Sigmoid colon (tissue), 7 donors: ENCODE measurements at places on chromosomes 4 and X. TPM values are rescaled to one million over a fixed set of nuclear protein-coding genes. Genes with fewer than 3 reads are reported as not detected.

DNA sequence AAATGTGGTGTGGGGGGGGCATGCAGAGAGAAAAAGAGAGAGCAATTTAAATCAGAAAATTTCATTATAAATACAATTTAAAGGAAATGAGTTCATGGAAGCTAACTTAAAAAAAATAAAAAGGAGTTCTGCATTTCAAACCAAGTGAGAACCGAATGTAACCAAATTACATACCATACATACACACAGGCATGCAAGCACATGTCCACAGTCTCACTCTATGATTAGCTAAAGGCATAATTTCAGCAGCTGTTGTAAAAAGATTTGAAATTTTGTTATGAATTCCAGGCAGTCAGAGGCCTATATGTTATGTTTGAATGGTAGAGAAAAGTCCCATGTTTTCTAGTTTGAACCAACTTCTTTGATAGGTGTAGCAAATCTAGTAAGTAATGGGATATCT, 611.6 kb upstream of the ADGRL3 start:
- no peak for DNase-seq

Gene XAGE2
- not detected for total RNA-seq

Gene CXCL3
- 4.8 TPM for total RNA-seq

- DNase-seq: peak; percentile 64
These were observed 251.0 kb downstream of the KCNIP4 start for GRCh38 chr4:21697583-21697982.

- DNase-seq: no peak
These were observed 615.8 kb downstream of the TRAM1L1 start for GRCh38 chr4:116469582-116469981.

Gene COL4A5
- 7.8 TPM for total RNA-seq

DNA sequence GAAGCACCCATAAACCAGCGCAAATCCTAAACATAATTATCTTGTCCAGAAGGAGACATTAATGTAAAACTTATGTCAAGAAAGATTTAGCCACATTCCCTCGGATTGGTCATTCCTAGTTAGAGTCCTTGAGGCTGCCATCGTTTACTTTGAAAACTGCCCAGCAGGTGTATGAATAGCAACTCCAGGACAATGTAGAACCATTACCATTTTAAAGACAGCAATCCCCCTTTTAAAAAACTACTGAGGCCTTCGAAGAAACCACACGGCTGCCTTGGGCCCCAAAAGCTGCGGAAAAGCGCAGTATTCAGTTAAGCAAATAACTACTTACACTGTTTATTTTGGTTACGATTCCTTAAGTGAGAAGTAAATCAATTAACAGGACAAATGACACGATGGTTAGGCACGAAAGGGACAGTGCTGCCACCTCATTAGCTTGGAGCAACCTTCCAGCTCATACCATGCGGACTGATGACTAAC, 822 bp upstream of the SGMS2 start:
- no peak for DNase-seq

Gene MCF2
- total RNA-seq: 0.16 TPM

DNA sequence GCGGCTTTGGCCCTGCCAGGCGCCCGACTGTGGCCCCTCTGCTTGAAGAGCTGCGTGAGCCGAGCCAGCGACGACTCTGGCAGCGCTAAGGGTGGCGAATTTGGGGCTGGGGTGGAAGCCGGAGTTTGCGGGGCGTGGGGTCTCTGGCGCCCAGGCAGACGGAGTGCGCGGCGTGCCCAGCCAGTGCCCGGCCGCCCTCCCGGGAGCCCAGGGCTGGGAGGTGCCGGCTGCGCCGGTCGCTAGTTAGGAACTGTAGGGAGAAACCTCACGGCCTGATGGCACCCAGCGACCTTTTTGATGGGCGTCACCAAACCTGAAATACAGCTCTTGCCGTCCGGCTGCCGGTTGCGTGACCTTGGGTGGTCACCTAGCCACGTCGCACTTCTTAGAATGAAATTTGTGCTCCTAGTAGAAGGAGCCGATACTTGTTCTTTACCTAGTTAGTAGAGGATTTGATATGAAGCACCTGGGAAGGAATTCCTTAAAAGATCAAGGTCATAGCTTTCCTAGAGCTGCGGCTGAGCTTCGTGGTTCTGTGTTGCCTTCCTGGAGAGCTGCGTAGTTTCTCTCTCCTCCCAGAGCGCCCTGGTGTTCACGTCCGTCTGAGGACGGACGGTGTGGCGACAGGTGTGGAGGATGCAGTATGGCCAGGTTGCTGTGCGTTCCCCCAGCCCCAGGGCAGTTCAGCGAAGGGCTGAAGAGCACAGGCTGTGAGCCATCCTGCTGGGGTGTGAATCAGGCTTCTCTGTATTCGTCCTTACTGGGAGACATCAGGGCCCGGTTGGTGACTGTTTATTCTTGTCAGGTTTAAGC, 680 bp downstream of the MAEA start:
- no peak for DNase-seq

DNA sequence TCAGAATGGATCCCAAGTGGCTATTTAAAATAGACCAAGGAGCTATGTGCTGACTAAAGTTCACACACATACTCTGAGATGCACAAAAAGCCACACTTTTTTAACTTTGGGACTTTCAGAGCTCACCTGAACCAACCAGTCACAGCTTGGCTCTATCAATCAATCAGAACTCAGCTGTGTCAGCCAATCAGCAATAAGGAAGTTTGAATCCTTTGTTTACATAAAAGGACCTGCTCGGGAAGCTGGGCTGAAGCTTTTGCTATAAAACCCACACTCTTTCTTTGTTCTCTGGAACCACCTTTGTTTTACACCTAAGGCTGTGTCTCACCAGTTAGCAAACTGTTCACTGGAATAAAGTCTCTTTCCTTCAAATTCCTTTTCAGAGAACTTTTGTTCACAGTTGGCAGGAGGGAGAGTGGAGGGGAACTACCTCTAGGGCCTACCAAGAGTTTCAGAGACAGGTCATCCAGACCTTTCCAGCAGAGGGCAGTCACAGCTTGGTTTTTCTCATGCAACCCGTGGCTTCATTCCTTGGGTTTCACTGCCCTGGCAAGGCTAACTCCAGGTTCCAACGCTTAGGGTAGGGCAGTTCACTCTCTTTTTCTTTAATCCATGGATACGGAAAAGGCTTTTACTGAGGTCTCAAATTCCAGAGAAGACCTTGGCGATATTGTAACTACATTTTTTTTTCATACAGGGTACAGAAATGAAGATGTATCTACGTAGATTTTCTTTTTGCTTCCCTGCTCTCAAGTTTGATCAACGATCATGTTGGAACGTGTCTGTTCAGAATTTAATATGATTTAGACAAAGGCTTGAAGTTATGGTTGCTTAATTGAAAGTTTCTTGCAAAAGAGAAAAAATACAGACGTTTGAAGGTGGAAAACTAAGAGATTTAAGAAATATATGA, 80.7 kb downstream of the GPRIN3 start:
- peak; percentile 84 for DNase-seq

GRCh38 chr4:184452740-184453139, 21.6 kb downstream of the IRF2 start:
- no peak for DNase-seq

Gene CCNQ
- total RNA-seq: 49.0 TPM

Gene CRMP1
- 3.5 TPM for total RNA-seq

Gene PAGE4
- not detected for total RNA-seq

GRCh38 chr4:152510349-152511147, 25.3 kb downstream of the FBXW7 start:
- no peak for DNase-seq

DNA sequence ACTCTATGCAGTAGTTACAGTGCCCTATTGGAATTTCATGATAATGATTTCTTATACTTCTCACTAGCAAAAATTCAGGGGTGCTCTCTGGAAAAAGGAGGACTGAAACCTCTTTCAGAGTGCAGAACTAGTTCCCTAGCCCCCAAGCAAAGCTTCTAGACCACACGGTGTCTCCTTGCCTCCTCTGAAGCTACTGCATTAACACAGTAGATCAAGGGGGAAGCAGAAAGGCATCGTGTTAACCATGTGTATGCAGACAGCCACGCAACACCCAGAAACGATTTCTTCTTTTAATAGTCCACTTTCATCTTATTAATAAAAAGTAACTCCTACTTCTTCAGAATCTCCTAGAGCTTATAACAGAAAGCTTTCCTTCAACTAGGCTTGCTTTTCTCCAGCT, 44.7 kb downstream of the MAML3 start:
- no peak for DNase-seq

- no peak for DNase-seq
These were observed 668.2 kb upstream of the NDST4 start for GRCh38 chr4:115781528-115782146.

DNA sequence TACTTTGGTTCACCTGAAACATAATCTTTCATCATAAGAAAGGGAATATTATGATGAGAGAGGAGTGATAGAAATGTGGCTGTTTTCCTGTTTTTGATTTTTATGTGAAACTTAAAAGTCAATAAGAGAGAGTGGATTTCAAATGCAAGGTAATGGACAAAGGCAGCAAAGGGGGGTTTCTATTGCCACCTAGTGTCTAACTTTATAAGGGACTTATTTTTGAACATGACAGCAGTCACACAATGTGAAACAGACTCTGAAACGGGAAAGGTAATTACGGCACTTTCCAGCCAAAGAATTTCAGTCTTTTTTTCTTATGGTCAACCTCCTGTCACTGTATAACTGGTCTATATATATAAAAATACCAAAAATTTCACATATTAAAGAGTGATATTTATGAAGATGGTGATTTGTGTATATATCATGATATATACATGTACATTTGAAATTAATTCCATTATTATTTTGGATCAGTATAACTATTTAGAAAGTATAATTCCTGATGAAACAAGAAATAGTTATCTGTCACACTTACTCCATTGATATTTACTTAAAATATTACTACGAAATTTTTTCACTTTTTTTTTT, 127.1 kb downstream of the FBXO8 start:
- no peak for DNase-seq

DNA sequence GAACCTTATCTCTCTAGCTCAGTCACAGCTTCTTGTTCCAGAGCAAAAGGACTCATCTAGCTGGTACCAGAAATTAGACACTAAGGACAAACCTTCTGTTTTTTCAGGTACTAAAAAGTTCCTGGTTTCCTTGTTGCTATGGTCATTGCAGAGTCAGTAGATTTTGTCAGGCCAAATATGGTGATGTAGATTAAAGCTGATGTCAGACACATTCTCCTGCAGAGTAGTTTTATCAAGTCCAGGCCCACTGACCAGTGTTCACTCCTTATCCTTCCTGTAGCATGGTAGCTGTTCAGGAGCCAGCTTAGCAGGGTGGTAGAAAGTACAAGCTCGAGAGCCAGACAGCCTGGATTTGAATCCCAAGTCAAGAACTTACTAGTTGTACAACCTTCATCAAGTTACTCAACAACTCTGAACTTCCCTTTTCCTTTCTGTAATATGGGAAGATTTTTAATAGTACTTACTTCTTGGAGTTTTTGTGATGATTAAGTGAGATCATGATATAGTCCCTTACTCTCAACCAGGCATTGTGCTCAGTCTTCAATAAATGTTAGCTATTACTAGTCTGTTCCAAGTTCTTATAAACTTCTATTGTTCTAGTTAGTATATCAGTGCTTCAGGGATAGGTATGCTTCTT, 17.9 kb downstream of the OCRL start:
- no peak for DNase-seq
